Activated CD4-positive, alpha-beta T cell treated with anti-CD3 and anti-CD28 coated beads, Interleukin-2, amount 10 ng/mL, durations not matched to agents 7 days and 5 days (primary cell): ENCODE measurements at places on chromosomes 4 and X. TPM values are rescaled to one million over a fixed set of nuclear protein-coding genes. Genes with fewer than 3 reads are reported as not detected.

Gene CAPN6
- total RNA-seq: not detected

Gene ZNF718
- total RNA-seq: 11.8 TPM

Gene PABPC4L
- not detected for total RNA-seq

Gene NUDT11
- 0.37 TPM for total RNA-seq

Gene USP17L22
- total RNA-seq: not detected

Gene TRPC3
- 0.85 TPM for total RNA-seq

Gene ADGRG2
- not detected for total RNA-seq

Gene ITM2A
- 185 TPM for total RNA-seq

Gene UGT2B7
- total RNA-seq: not detected

Gene SSX2
- total RNA-seq: not detected

Gene RGN
- total RNA-seq: not detected

Gene CENPI
- total RNA-seq: 28.5 TPM

Gene DOCK11
- 76.6 TPM for total RNA-seq

Gene EDA2R
- 3.0 TPM for total RNA-seq

Gene CXCL3
- total RNA-seq: not detected

Gene GPRIN3
- total RNA-seq: 57.4 TPM

Gene BEND2
- total RNA-seq: not detected

Gene FAM47E
- not detected for total RNA-seq

Gene SH3RF1
- total RNA-seq: 0.17 TPM

Gene PITX2
- not detected for total RNA-seq

Gene CXCL9
- total RNA-seq: 0.15 TPM

Gene ELMOD2
- total RNA-seq: 17.4 TPM

Gene TRIM75
- total RNA-seq: not detected

Gene P2RY8
- 107 TPM for total RNA-seq
